Heart right ventricle (tissue), 16 donors: ENCODE measurements at places on chromosomes 6 and 20. TPM values are rescaled to one million over a fixed set of nuclear protein-coding genes. Genes with fewer than 3 reads are reported as not detected.

The DAAM2 gene
- 16.3 TPM for polyA plus RNA-seq

The COL9A3 gene
- polyA plus RNA-seq = 4.5 TPM

The TDRD6 gene
- polyA plus RNA-seq = 0.10 TPM

The VPS16 gene
- 23.6 TPM for polyA plus RNA-seq

The NR2E1 gene
- not detected for polyA plus RNA-seq

The LINC00237 gene
- polyA plus RNA-seq = not detected

The C6orf58 gene
- polyA plus RNA-seq = not detected

The MICAL1 gene
- polyA plus RNA-seq = 24.0 TPM

The BFSP1 gene
- 0.19 TPM for polyA plus RNA-seq

The FOXO3 gene
- 19.3 TPM for polyA plus RNA-seq

The KIF25 gene
- polyA plus RNA-seq = 0.95 TPM
